ENCODE measurements at places on chromosomes 12 and 14. TPM values are rescaled to one million over a fixed set of nuclear protein-coding genes. Genes with fewer than 3 reads are reported as not detected.

The CIROP gene
- not detected for total RNA-seq

The PRH2 gene
- total RNA-seq = not detected

The FAM90A1 gene
- total RNA-seq = 0.27 TPM

The PTPN21 gene
- total RNA-seq = 4.8 TPM

The RNASE12 gene
- total RNA-seq = not detected

The IFT43 gene
- total RNA-seq = 24.9 TPM

The IFNG-AS1 gene
- total RNA-seq = 7.8 TPM

The SETD3 gene
- total RNA-seq = 84.4 TPM

The SLC10A1 gene
- total RNA-seq = not detected

The PCK2 gene
- 52.3 TPM for total RNA-seq

The PMCH gene
- not detected for total RNA-seq

The DDX23 gene
- 71.7 TPM for total RNA-seq

The SIRT4 gene
- 0.66 TPM for total RNA-seq

The PTPN6 gene
- 431 TPM for total RNA-seq

The RAD51AP1 gene
- 4.9 TPM for total RNA-seq

The WNT1 gene
- 0.23 TPM for total RNA-seq

The PRIM1 gene
- total RNA-seq = 13.1 TPM

The CLEC12A gene
- 23.3 TPM for total RNA-seq

The CD4 gene
- 194 TPM for total RNA-seq

The GNB3 gene
- total RNA-seq = 0.75 TPM

The UBC gene
- 854 TPM for total RNA-seq

The C14orf39 gene
- not detected for total RNA-seq

The RERG gene
- total RNA-seq = 54.4 TPM

The NOXRED1 gene
- 0.82 TPM for total RNA-seq

The OR6C2 gene
- not detected for total RNA-seq

The DBX2 gene
- total RNA-seq = not detected

The TAS2R8 gene
- total RNA-seq = not detected

The HOXC4 gene
- 1.4 TPM for total RNA-seq

The SNRPF gene
- total RNA-seq = 11.4 TPM

The CFAP251 gene
- total RNA-seq = 6.1 TPM

The RPGRIP1 gene
- 4.0 TPM for total RNA-seq

The TM7SF3 gene
- 54.8 TPM for total RNA-seq

The CCDC198 gene
- total RNA-seq = not detected

The CLEC9A gene
- total RNA-seq = 0.28 TPM

The AQP6 gene
- not detected for total RNA-seq

The BBS10 gene
- total RNA-seq = 11.8 TPM

The GYS2 gene
- total RNA-seq = not detected

The SIX1 gene
- not detected for total RNA-seq

The DUSP16 gene
- total RNA-seq = 43.7 TPM

The DHRS4L2 gene
- 32.5 TPM for total RNA-seq

The LTB4R2 gene
- total RNA-seq = 19.1 TPM

The CCDC85C gene
- 11.5 TPM for total RNA-seq

The FAM161B gene
- 4.3 TPM for total RNA-seq

The FZD10 gene
- not detected for total RNA-seq

The KLRG1 gene
- 30.2 TPM for total RNA-seq

The PLBD1 gene
- 80.0 TPM for total RNA-seq

The ARL6IP4 gene
- total RNA-seq = 158 TPM

The KRT6C gene
- not detected for total RNA-seq

The CRACR2A gene
- total RNA-seq = 23.5 TPM
